ENCODE measurements at places on chromosomes 7 and 10.

GRCh38 chr10:94194256-94194655, 168.5 kb downstream of the NOC3L start:
- DNase-seq: no peak

GRCh38 chr7:45984386-45985295, 63.6 kb upstream of the IGFBP3 start:
- no peak for DNase-seq

- DNase-seq: no peak
Observed at GRCh38 chr7:92682903-92683539, 92.8 kb upstream of the FAM133B start.

GRCh38 chr7:141220263-141220880, 146.5 kb downstream of the TMEM178B start:
- no peak for DNase-seq

DNA sequence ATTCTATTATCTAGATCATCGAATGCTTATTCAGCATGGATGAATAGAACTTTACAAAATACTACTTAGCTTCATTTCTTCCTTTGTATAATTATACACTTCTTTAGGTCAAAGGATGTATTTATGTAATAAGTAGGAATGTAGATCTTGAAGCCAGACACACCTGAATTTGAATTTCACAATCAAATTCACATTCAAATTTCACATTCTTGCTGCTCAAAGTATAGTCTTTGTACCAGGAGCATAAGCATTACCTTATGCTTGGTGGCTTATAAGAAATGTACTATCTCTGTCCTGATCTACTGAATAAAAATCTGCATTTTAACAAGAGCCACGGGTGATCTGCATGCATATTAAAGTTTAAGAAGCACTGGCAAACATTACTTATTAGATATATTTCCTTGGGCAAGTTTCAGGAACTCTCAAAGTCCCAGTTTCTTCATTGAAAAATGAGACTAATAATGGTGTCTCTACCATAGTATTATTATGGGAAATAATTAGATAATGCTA, 112.8 kb downstream of the CACNA2D1 start:
- no peak for DNase-seq

GRCh38 chr10:50993771-50994251, 80.5 kb upstream of the PRKG1 start:
- DNase-seq: no peak

- no peak for DNase-seq
Observed at GRCh38 chr10:58517491-58518355, 5.1 kb downstream of the BICC1 start.

DNA sequence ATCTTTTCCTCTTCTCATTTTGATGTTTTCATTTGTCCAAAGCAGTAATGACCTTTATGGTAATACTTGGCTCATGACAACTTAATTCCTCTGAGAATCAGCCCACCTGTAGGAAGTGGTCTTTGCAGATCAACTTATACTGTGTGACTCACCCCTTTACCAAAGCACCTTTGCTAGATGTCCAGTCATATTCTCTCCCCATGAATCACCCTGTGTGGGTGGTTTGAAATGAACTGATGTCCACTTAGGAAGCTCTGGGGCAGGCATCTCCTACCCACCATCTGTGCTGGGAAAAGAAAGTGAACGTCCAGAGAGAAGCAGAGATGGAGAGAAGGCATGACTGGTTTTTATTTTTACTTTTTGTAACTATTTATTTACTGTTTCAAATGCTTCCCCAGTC, 410.3 kb downstream of the KIF20B start:
- DNase-seq: no peak

GRCh38 chr10:51364674-51365073, 290.4 kb downstream of the PRKG1 start:
- DNase-seq: no peak

DNA sequence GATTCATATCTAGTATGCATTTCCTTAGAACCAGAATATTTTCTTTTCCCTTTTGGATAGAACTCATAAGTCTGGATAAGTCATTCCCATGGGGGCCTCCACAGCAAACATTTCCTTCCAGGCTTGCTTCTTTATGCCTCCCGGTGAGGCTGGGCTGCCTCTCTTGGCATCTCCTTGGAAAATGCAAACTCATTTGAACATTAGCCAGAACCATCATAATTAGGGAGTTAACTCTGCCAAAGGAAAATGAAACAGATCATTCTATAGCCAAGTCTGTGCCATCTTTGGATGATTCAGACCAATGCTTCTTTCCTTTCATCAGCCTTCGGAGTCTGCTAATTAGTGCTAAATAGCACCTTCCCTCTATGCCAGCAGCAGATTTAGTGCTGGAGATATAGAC, 81.1 kb downstream of the PLPP4 start:
- DNase-seq: no peak

- DNase-seq: no peak
Observed at GRCh38 chr7:95454438-95455045, 19.7 kb upstream of the PON2 start.

- no peak for DNase-seq
Observed at GRCh38 chr7:156607332-156608172, 33.0 kb upstream of the RNF32 start.

DNA sequence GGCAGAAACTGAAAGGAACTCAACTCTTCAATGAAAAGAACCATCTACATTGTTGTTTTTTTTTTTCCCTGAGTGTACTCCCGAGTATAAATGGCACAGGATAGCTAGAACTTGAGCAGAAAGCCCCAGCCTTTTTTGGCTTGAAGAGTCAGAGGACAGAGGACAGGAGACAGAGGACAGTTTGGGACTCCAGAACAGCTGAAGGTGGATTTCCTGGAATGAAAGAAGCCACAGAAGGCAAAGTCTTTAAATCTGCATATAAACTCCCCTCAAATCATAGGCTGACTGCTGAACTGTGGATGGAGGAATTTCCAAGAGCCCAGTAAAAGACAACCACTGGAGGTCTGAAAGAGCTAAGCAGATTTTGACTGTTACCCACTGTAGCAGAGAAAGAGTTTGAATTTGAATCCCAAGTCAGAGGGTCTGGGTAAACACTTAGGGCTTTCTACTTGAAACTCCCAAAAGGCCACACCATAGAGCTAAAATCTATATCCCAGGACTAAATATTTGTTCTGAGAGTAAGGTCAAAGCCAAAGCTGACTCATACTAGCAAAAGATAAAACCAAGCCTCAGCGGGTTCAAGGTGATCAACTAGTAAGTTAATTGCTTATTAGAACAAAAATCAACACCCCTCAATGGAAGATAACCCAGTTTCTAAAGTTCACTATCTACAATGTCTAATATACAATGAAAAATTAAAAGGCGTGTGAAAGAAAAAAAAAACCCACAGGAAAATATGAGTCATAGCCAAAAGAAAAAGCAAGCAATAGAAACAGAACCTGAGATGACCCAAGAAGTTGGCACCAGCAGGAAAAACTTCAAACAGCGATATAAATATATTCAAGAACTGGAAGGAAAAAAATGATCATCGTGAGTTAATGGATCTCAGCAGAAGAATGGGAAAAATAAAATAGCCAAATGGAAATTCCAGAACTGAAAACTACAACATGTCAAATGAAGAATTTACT, 1.8 kb upstream of the OPN1SW start:
- no peak for DNase-seq

GRCh38 chr10:128657548-128657947, 531.3 kb upstream of the MKI67 start:
- DNase-seq: no peak

GRCh38 chr10:73865459-73866442, 8.6 kb downstream of the CAMK2G start:
- no peak for DNase-seq

GRCh38 chr7:79502151-79502550, 48.7 kb upstream of the MAGI2 start:
- DNase-seq: no peak

GRCh38 chr10:121694966-121695643, 96.9 kb upstream of the FGFR2 start:
- no peak for DNase-seq

DNA sequence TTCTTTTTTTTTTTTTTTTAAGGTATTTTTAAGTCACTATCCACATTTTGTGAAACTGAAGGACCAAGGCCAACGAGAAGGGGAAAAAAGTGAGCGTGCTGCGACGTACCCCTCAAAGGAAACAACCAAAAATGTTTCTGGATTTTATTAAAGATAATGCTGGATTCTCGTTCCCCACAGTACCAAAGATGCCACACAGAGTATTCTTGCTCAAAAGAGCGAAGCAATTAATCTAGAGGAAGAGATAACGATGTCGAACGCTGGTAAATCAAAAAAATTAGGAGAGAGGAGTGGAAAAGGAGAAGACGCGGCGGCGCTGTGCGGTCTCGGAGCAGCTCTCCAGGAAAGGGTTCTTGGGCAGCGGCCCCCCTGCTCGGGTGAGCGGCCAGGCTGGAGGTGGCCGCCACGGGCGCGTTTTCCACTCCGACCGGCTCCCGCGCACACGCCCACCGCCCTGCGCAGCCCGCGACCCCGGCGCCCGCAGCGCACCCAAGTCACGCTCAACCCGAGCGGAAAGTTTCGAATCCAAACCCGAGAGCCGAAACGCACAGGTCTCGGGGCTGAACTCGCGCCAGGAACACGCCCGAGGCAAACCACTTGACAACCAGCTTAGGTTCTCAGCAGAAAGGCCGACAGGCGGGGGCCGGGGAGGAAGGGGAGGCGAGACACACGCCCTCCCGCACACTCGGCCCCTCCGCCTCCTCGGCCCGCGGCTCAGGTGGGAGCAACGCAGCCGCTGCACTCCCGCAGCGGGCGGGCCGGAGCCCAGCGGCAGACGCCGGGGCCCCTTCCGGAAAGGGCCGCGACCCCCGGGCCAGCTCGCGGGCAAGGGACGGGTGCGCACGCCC, 989 bp downstream of the SRPK2 start:
- DNase-seq: no peak

- DNase-seq: no peak
Observed at GRCh38 chr7:80937336-80937735, 18.5 kb upstream of the SEMA3C start.

- DNase-seq: no peak
Observed at GRCh38 chr10:102135956-102136526, 3.2 kb downstream of the PPRC1 start.

DNA sequence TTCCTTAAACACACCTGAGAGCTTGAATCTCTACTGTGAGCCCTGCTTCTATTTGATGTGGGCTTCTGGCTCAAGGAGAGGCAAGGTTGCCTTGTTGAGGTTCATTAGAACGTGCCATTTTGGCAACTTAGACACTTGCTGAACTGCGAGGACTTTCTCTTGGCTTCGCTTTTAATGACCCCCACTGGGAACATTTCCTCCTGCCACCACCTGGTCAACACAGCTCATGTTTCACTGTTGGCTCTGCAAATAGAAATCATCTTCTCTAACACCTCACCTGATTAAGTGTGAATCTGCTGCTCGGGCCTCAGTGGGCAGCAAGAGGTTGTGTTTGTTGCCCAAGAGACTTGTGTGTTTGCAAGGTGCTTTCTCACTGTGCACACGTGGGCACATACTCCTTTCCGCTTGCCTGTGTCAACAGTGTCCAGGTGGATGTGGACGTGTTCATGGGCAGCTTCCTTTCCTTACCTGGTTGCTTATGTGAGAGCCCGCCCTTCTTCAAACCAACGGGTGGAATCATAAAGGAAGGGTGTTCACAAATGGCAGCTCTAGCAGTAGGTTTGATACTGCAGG, 147.0 kb downstream of the NRP1 start:
- DNase-seq: no peak
